ENCODE measurements at places on chromosomes 11 and 22. TPM values are rescaled to one million over a fixed set of nuclear protein-coding genes. Genes with fewer than 3 reads are reported as not detected.

The RFPL2 gene
- total RNA-seq = not detected

The RASL10A gene
- 1.1 TPM for total RNA-seq

DNA sequence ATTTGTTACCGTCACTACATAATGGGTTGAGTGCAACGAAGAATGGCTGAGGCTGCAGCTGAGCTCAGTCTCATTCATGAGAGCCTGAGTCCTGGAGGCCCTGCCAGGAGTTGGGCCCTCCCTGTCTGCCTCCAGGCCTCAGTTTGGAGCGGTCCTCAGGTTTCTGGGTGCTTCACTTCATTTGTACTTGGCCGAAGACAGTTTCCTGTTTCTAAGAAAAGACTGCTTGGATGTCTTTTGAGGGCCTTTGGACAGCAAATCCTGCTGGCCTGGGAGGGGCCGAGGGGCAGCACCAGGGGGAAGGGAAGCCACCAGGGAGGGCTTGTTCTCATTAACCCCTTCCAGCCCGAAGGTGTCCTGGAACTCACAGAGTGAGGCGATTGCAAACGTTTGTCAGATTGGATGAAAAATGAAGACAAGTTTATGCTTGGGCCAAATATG is 163.1 kb downstream of the ETS1 start:
- H3K27me3 ChIP-seq = no peaks in the 10 kb centered on the region
- H3K4me3 ChIP-seq = no peak overlapping the region
- no peak overlapping the region for H3K27ac ChIP-seq
- H3K36me3 ChIP-seq = no peaks in the 10 kb centered on the region

DNA sequence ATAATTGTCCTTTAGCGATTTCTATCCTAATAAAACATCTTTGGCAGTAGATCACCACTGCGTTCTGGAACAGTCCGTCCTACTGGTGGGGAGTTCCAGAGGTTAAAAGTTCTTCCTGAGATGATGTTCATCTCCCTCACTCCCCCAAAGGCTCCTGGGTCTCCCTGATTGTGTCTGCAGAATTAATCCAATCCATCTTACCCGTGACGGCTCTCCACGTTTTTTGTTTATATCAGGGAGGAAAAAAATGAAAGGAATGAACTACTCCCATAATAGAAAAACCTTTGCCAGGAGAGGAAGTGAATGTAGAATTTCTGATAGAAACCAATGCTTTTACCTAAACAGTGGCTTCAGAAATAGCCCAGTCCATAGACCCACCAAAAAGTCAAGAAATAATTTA is 81.6 kb downstream of the LARGE1 start:
- DNase-seq = no peak
- no peak overlapping the region for H3K27ac ChIP-seq
- H3K27me3 ChIP-seq = no peaks in the 10 kb centered on the region

- peaks cover 34% of the 10 kb centered on the region for H3K4me1 ChIP-seq
- H3K27ac ChIP-seq = peak overlapping the region; percentile 83
- peaks cover 3% of the 10 kb centered on the region for H3K36me3 ChIP-seq
- peak; percentile 53 for DNase-seq
Observed at GRCh38 chr11:134252346-134253187, 585 bp downstream of the THYN1 start.

GRCh38 chr22:38327396-38327795 is 10.2 kb upstream of the CSNK1E start:
- peaks cover 6% of the 10 kb centered on the region for H3K27me3 ChIP-seq
- no peaks in the 10 kb centered on the region for H3K4me1 ChIP-seq
- no peak for DNase-seq

- DNase-seq = peak; percentile 29
- no peak overlapping the region for H3K27ac ChIP-seq
- no peaks in the 10 kb centered on the region for H3K36me3 ChIP-seq
- no peaks in the 10 kb centered on the region for H3K4me1 ChIP-seq
Observed at GRCh38 chr22:49208768-49209252, 618.9 kb downstream of the BRD1 start.

DNA sequence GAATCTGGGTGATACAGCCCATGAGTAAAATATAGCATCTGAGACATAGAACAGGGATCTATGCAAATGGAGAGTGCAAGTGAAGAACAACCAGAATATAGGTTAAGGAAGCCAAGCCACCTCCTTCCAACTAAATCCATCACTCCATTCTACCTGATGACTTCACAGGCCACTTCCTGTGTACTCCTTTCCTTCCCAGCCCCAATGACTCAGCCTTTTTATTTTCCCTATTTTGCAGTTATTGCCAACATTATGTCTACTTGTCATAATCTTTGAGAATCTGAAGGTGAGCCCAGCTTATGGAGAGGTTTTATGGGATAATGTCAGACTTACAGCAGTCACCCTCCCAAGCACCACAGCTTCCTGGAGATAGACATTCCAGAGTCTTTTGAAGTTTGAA is 1.4 kb upstream of the OR52M1 start:
- peaks cover 2% of the 10 kb centered on the region for H3K4me1 ChIP-seq
- no peak overlapping the region for H3K4me3 ChIP-seq
- peaks cover 13% of the 10 kb centered on the region for H3K27me3 ChIP-seq
- H3K36me3 ChIP-seq = no peaks in the 10 kb centered on the region

DNA sequence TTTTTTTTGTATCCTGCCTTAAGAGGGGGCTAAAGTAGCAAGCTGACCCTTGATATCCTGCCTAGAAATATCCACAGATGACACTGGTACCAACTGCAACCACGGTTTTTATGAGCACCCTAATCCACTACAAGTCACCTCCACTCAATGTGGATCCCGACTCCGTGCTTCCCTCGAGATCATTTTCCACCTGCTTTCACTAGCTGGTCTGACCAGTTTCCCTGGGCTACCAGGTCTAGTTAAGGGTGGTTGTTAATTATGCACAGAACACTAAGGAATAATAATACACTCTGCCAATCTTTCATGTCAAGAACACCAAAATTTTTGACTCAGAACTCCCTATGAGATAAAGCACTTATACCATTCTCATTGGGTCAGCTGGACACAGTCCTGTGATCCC is 82.3 kb downstream of the ABTB2 start:
- no peak for DNase-seq
- no peak overlapping the region for H3K27ac ChIP-seq
- no peak overlapping the region for H3K4me3 ChIP-seq
- H3K4me1 ChIP-seq = no peaks in the 10 kb centered on the region
- no peaks in the 10 kb centered on the region for H3K36me3 ChIP-seq

- no peak overlapping the region for H3K27ac ChIP-seq
- no peak overlapping the region for H3K4me3 ChIP-seq
- no peak for DNase-seq
- H3K27me3 ChIP-seq = no peaks in the 10 kb centered on the region
- peaks cover 30% of the 10 kb centered on the region for H3K36me3 ChIP-seq
Observed at GRCh38 chr11:2955906-2956476, 26.8 kb upstream of the PHLDA2 start.

GRCh38 chr11:129251067-129251466 is 58.9 kb upstream of the ARHGAP32 start:
- H3K36me3 ChIP-seq = no peaks in the 10 kb centered on the region
- peaks cover 12% of the 10 kb centered on the region for H3K4me1 ChIP-seq
- DNase-seq = no peak
- no peak overlapping the region for H3K27ac ChIP-seq
- H3K27me3 ChIP-seq = no peaks in the 10 kb centered on the region

GRCh38 chr22:49132009-49132408 is 695.7 kb downstream of the BRD1 start:
- H3K4me1 ChIP-seq = no peaks in the 10 kb centered on the region
- no peak for DNase-seq
- no peak overlapping the region for H3K4me3 ChIP-seq
- H3K27ac ChIP-seq = no peak overlapping the region

DNA sequence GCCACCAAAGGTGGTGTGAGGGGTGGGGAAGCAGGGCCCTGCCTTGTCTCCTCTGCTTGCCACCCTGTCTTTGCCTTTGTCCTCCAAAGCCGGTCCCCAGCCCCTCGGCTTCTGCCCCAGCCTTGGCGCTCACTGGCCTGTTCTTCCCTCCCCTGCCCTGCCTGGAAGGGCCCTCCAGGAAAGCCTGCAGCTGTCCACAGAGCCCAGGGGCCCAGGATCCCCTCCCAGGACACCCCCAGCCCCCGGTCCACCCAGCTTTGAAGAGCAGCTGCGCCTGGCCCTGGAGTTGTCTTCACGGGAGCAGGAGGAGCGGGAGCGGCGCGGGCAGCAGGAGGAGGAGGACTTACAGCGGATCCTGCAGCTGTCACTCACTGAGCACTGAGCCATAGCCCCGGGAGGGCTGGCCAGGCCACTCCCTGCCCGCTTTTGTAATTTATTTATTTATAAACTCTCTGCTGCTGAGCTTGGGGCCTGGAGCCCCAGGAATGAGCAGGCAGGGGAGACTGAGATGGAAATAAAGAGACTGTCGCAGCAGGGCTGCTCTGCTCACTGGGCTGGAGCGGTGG is 1.3 kb upstream of the SSH3 start:
- peak; percentile 36 for DNase-seq
- peak overlapping the region; percentile 75 for H3K27ac ChIP-seq
- H3K27me3 ChIP-seq = no peaks in the 10 kb centered on the region

- peaks cover 3% of the 10 kb centered on the region for H3K36me3 ChIP-seq
- H3K27me3 ChIP-seq = no peaks in the 10 kb centered on the region
- H3K27ac ChIP-seq = peak overlapping the region; percentile 99
- H3K4me3 ChIP-seq = peak overlapping the region; percentile 84
Observed at GRCh38 chr22:50621356-50621880, 6.5 kb downstream of the ARSA start.

GRCh38 chr11:12090761-12091258 is 19.6 kb upstream of the MICAL2 start:
- H3K4me1 ChIP-seq = peaks cover 52% of the 10 kb centered on the region
- H3K4me3 ChIP-seq = no peak overlapping the region

- no peak overlapping the region for H3K4me3 ChIP-seq
- H3K27ac ChIP-seq = no peak overlapping the region
- H3K36me3 ChIP-seq = no peaks in the 10 kb centered on the region
Observed at GRCh38 chr22:26894766-26895485, 237.5 kb downstream of the MIAT start.
